ENCODE measurements at places on chromosomes 12 and 14. TPM values are rescaled to one million over a fixed set of nuclear protein-coding genes. Genes with fewer than 3 reads are reported as not detected.

Gene NPAS3
- polyA plus RNA-seq: 9.6 TPM

Gene NEMP1
- 24.4 TPM for polyA plus RNA-seq

DNA sequence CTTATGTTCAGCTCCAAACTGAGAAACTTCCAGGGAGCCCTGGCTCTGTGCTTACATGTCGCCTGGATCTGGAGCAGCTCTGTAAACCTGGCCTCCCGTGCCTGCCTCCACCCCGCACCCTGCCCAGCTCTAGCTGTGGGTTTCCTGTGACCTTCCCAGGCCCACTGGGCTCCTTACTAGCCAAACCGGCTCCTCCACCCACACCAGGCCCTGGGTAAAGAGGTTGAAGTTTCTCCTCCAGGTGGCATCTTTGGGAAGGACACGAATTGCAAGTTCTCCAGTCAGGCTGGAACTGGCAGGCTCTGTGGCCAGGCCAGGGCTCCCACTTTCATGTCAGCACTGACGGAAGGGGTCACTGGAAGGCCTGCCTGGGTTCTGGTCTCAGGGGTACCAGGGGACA is 60.9 kb upstream of the ZFP36L1 start:
- DNase-seq: no peak

Gene CD4
- polyA plus RNA-seq: 31.0 TPM

- DNase-seq: no peak
These were observed 130.2 kb upstream of the RAP1B start for GRCh38 chr12:68480526-68480925.

DNA sequence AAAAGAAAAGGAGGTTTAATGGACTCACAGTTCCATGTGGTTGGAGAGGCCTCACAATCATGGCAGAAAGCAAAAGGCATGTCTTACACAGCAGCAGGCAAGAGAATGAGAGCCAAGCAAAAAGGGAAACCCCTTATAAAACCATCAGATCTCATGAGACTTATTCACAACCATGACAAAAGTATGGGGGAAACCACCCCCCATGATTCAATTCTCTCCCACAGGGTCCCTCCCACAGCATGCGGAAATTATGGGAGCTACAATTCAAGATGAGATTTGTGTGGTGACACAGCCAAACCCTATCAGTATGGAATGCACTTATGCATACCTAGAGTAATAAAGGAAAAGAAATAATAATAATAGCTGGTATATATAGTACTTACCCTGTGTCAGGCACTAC is 4.5 kb upstream of the GLIPR1 start:
- no peak for DNase-seq

Gene MYF6
- 0.16 TPM for polyA plus RNA-seq

GRCh38 chr12:26252946-26253345 is 57.6 kb downstream of the SSPN start:
- DNase-seq: no peak

DNA sequence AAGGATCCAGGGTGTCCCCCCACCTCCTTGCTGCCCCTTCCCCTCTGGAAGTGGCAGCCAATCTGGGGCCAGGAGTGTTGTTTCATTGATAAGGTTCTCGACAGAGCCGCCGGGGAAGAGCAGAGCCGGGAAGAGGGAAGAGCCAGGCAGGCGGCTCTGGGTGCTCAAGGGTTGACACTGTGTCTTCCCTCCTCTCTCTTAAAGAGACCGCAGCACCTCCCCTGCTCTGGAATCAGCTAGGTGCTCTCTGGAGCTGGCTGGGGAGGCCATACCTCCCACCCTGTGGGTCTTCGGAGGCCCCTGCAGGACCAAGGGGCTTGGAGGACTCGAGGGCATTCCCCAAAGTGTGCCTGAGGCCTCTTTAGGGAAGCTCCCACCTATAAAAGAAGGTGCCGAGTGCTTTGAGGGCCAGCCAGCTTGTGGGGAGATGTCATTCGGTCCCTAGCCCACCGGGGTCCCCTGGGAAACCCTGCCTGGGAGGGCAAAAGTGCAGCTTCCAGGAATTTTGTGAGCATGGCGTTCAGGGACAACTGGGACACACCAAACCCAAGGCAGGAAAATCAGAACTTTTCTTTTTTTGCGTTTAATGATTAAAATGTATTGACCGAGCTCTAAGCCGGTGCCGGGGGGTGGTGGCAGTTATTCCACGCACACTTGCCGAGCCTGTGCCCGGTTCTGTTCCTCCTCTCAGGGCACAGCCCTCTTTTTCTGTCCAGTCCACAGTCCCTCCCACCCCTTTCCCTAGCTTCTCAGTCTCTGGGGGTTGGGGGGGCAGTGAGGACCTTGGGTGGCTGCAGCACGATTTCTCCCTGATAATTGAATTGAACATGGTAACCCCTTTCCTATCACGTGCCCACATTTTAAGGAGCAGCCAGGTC is 3.0 kb downstream of the SETD1B start:
- no peak for DNase-seq

Gene KLHL42
- 39.7 TPM for polyA plus RNA-seq

DNA sequence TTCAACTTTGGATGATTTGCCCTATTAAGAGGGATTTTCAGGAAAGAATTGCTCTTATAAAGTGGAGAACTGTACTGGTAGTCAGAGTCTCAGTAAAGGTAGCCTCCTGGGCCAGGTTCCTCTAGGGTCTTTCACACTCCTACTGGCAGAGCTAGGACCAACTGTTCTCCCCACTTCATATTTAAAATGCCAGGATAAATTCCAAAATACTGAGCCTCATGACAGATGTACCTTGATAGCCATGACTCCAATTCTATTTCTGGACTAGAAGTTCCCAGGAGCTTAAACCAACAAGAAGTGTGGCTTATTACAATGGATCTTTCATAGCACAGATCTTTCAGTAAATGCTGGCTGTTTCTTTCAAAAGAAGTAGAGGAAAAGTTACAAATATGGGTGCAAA is 126.5 kb downstream of the C12orf75 start:
- DNase-seq: no peak

DNA sequence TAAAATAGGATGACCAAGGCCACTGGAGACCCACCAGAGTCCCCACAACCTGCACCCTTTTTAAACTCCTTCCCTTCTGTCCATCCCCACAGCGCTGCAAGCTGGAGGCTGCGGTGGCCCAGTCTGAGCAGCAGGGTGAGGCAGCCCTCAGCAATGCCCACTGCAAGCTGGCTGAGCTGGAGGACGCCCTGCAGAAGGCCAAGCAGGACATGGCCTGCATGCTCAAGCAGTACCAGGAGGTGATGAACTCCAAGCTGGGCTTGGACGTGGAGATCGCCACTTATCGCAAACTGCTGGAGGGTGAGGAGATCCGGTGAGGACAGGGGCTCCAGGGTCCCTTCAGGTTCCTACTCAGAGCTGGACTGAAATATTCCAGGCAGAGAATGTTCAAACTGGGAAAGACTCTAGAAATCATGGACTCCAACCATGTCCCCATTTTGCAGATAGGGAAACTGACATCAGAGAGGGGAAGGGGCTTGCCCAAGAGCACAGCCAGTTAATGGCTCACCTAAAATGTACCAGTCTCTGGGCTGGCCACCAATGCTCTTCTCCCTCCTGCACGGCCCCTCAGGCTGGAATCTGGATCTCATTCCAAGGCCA is 17.2 kb downstream of the KRT85 start:
- no peak for DNase-seq

- no peak for DNase-seq
These were observed 646.8 kb downstream of the C12orf50 start for GRCh38 chr12:87382436-87382835.

- DNase-seq: no peak
These were observed 16.9 kb downstream of the PDE6H start for GRCh38 chr12:14989790-14990189.

Gene RPS6KL1
- 1.5 TPM for polyA plus RNA-seq

DNA sequence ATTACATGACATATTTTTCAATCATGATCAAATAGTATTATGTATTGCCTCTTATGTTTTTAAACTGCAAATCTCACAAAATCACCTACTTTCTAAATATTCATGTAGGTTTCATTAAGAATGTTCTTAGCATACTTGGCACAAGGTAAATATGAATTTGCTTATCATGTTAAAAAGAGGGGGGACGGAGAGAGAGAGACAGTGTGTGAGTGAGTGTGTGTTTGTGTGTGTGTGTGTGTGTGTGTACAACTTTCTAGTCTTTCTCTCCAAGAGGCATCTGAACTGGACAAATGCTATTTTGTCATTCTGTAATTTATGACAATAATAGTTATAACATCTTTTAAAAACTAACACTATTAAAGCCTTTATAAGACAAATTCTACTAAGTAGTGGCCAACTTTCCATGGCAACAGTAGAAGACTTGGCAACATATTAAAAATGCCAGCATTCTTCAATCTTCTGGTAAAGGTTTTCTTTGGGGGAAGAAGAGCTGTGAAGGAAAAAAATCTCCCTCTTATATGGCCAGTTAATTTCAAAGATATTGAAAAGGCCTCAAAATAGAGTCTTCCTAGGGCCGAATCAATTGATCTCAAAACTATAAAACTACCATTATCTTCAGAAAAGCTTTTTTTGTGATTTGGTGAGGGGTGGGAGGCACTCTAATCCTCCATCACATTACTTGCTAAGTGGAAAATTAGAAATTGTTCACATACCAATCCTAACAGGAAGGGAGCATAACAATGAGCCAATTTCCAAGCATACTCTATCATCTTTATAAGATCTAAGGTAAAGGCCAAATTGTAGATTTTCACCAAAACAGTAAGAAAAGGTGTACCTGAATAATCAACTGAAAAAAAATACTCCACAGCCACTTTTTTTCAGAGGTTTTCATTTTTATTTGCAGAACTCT is 28.2 kb downstream of the CDK17 start:
- DNase-seq: no peak

DNA sequence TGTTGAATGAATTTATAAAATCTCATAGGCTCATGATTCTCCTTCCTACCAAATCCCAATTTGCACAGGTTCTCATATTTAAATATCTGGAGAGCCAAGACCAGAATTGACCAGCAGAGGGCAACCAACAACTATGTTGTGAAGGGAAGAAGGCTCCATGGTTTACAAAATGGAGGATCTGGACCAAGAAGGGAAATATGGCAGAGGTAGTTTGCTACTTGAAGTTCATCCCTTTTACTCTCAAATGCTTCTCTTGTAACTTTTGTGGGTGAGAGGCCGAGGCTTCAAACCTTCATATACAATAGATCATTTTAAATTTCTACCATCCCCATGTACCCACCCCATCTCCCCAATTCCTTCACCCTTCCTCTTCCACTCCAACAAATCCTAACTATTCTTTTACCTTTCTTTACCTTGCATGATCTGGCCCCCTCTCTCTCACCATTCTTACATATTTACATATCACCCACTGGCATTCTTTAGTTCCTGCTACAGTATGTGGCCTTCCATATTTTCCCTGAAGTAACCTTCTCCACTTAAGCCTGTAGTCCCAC is 3.8 kb upstream of the SMARCC2 start:
- DNase-seq: peak; percentile 66

GRCh38 chr12:43147878-43148277 is 404.1 kb downstream of the ADAMTS20 start:
- no peak for DNase-seq
